A673 (cell line): ENCODE measurements at places on chromosomes 13 and 19. TPM values are rescaled to one million over a fixed set of nuclear protein-coding genes. Genes with fewer than 3 reads are reported as not detected.

GRCh38 chr13:90362707-90363106, 984.8 kb upstream of the MIR17HG start:
- H3K27me3 ChIP-seq = no peaks in the 10 kb centered on the region
- no peak for DNase-seq
- no peak overlapping the region for H3K4me3 ChIP-seq
- no peaks in the 10 kb centered on the region for H3K4me1 ChIP-seq
- no peak overlapping the region for H3K27ac ChIP-seq
- H3K36me3 ChIP-seq = no peaks in the 10 kb centered on the region

GRCh38 chr19:5850743-5851293, 431 bp downstream of the FUT3 start:
- H3K27ac ChIP-seq = no peak overlapping the region
- no peaks in the 10 kb centered on the region for H3K27me3 ChIP-seq
- H3K36me3 ChIP-seq = no peaks in the 10 kb centered on the region

DNA sequence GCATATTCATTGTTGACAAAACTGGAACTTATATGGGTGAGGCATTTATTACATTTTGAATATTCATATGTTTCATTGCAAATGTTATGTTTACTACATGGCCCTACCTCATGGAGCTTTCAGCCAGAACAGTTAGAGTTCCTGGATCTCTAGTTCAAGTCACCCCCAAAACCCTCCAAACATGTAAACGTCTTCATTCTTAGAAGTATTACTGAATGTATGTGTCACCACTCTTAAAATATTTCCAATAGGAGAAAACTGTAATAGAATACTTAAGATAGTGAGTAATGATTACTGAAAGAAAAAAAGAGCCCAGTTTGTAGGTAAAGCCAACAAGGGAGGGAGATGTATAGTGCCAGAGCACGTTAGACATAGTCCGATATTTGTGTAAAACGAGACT, 23.5 kb downstream of the URI1 start:
- no peak overlapping the region for H3K4me3 ChIP-seq
- H3K4me1 ChIP-seq = peaks cover 66% of the 10 kb centered on the region
- no peak for DNase-seq
- H3K27ac ChIP-seq = peak overlapping the region; percentile 34
- no peaks in the 10 kb centered on the region for H3K27me3 ChIP-seq

DNA sequence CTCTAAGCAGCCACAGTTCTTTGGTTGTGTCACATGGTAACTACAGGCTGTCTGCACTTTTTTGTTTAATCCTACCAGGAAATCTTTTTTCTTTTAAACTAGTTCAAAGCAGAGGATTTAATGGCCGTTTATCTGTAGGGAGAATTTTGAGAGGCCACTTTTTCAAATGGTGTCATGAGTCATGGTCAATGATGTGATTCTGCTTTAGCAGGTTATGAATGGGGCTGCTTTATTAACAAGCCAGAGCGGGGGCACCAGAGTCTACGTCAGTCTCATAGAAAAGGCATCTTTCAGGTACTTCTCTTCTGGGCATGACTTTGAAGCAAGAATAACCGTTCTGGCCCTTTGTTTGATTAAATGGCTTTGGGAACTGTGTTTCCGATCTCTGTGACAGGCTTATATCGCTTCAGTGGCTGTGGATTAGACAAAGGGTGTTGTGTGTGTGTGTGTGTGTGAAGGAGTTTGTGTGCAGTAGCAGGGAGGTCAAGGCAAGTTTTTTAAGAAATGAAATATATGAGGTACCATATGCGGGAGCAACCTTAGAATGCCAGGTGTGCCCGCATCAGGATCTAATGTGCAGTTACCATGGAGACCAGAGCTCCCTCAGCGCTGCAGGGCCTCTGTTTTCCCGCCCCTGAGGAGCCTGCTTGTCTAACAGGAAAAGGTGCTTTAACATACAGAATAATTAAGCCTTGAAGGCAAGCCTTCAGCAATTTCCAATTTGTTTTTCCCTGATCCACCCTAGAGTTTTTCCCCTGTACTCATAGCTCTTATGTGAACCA, 120.5 kb downstream of the KATNAL1 start:
- H3K4me1 ChIP-seq = peaks cover 12% of the 10 kb centered on the region
- no peaks in the 10 kb centered on the region for H3K27me3 ChIP-seq
- peak overlapping the region; percentile 13 for H3K27ac ChIP-seq
- DNase-seq = no peak

DNA sequence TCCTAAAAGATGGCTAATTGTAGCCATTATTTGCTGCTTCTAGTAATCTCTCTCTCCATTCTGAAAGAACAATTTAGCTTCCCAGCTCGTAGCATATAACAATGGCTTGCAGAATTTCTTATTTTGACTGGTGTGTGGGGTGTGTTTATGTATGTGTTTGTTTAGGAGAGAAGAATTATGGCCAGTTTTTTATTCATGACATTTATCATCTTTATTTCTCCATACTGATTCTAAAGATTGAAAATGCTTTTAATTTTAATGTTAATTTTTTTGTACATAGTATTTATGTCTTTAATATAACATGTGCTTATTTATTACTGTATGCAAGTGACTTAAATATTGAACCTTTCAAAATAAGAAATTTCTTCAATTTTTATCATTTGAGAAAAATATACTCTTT, 115.8 kb upstream of the TMTC4 start:
- no peak overlapping the region for H3K4me3 ChIP-seq
- H3K4me1 ChIP-seq = no peaks in the 10 kb centered on the region
- no peaks in the 10 kb centered on the region for H3K36me3 ChIP-seq

DNA sequence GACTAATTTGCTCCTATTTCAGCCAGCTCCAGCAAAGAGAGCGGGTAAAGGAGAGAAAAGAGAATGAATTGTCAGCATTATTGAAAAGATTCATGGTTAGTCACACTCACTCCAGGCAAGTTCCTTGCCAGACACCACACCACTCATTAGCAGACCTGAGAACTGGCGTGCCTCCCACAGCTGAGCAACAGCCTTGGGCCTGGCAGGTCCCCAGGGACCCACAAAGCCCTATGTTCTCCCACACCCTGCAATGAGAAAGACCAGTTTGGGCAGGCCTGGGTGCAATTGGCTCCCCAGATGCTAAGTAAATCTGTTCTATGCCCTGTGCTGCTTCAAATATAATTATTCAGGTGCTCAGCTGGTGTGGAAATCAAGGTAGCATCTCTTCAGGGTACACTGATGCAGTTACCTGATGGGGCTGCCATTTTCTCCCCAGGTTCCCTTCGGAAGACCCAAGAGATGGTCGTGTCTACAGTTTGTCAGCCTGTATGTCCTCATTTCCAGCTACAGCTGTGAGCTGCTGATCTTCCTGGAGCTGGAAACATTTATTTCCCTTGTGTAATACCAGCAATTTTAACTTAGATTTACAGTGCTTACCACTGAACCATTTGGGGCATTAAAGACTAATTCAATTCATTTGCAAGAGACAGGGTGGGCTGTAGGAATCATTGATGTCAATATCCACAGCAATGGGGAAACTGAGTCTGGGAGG, 405.0 kb downstream of the COG6 start:
- H3K4me3 ChIP-seq = no peak overlapping the region
- peaks cover 50% of the 10 kb centered on the region for H3K4me1 ChIP-seq
- H3K27ac ChIP-seq = no peak overlapping the region
- no peaks in the 10 kb centered on the region for H3K36me3 ChIP-seq
- no peaks in the 10 kb centered on the region for H3K27me3 ChIP-seq
- peak; percentile 87 for DNase-seq

DNA sequence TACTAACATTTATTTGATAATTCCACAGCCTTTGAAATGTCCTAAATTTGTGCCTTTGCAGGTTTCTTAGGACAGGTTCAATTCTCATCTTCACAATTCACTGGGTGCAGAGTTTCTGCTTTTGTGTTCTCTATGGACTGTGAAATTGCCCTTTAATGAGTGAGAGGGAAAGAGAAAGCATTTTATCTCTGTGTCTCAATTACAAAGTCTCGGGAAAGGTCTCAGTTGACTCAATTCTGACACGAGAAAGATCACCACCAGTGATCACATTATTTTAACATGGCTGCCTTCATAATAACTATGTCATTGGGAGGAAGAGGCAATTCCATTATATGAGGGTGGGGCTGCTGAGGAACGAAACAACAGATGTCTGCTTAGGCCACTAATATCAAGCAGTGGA, 26.2 kb upstream of the LRCH1 start:
- H3K27ac ChIP-seq = no peak overlapping the region
- H3K27me3 ChIP-seq = no peaks in the 10 kb centered on the region
- H3K4me3 ChIP-seq = no peak overlapping the region
- DNase-seq = no peak

- peaks cover 53% of the 10 kb centered on the region for H3K36me3 ChIP-seq
- H3K4me1 ChIP-seq = peaks cover 15% of the 10 kb centered on the region
- no peak for DNase-seq
- H3K27ac ChIP-seq = no peak overlapping the region
- no peak overlapping the region for H3K4me3 ChIP-seq
These were observed 2.6 kb downstream of the GPI start for GRCh38 chr19:34367624-34367957.

The ZNF534 gene
- total RNA-seq = not detected in 2 replicates

The CLPTM1 gene
- total RNA-seq = 135 and 138 TPM in 2 replicates

DNA sequence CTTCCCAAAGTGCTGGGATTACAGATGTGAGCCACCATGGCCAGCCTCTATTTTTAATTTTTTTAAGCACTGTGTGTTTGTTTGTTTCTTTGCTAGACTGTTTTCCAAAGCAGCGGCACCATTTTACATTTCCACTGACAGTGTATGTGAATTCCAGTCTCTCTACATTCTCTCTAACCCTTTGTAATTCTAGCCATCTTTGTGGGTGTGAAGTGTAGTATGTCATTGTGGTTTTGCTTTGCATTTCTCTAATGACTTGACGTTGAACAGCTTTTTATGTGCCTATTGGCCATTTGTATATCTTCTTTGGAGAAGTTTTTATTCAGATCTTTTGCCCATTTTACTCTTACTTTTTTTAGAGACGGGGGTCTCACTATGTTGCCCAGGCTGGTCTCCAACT, 11.6 kb downstream of the PNPLA6 start:
- no peak overlapping the region for H3K4me3 ChIP-seq
- no peaks in the 10 kb centered on the region for H3K27me3 ChIP-seq
- peaks cover 9% of the 10 kb centered on the region for H3K36me3 ChIP-seq
- DNase-seq = no peak
- no peaks in the 10 kb centered on the region for H3K4me1 ChIP-seq

GRCh38 chr19:53977991-53978731, 13.3 kb upstream of the CACNG6 start:
- peaks cover 23% of the 10 kb centered on the region for H3K4me1 ChIP-seq
- DNase-seq = peak; percentile 96
- peak overlapping the region; percentile 61 for H3K27ac ChIP-seq
- H3K4me3 ChIP-seq = peak overlapping the region; percentile 35
- no peaks in the 10 kb centered on the region for H3K36me3 ChIP-seq

DNA sequence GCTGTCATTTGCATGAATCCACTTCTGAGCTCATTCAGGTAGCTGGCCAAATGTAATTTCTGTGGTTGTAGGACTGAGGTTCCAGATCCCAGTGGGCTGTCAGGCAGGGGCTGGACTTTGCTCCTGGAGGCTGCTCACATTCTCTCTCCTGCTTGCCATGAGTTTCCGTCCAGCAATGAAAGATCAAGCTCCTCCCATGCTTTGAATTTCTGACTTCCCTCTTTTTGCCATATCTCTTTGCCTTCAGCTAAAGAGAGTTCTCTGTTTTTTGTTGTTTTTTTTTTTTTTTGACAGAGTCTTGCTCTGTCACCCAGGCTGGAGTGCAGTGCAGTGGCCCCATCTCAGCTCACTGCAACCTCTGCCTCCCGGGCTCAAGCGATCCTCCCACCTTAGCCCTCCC, 76.9 kb downstream of the ING1 start:
- no peak overlapping the region for H3K4me3 ChIP-seq
- no peaks in the 10 kb centered on the region for H3K4me1 ChIP-seq
- no peaks in the 10 kb centered on the region for H3K36me3 ChIP-seq
- no peak overlapping the region for H3K27ac ChIP-seq
- peaks cover 3% of the 10 kb centered on the region for H3K27me3 ChIP-seq
- no peak for DNase-seq
